SK-N-SH (cell line): ENCODE measurements at places on chromosomes 2 and 18. TPM values are rescaled to one million over a fixed set of nuclear protein-coding genes. Genes with fewer than 3 reads are reported as not detected.

GRCh38 chr2:69386360-69386759 lies 667 bp downstream of the GFPT1 start:
- peaks cover 6% of the 10 kb centered on the region for H3K36me3 ChIP-seq
- H3K27ac ChIP-seq, result peak overlapping the region; percentile 79; the same call in 1 of the 2 replicates
- no peaks in the 10 kb centered on the region for H3K27me3 ChIP-seq
- peak; percentile 26 for DNase-seq
- peak overlapping the region; percentile 92 for H3K4me3 ChIP-seq

The FOXD4L1 gene
- polyA plus RNA-seq, result 0.10 and 0.13 TPM in 2 replicates

GRCh38 chr2:54858021-54858681 lies 134.7 kb downstream of the EML6 start:
- DNase-seq, result no peak
- no peak overlapping the region for H3K4me3 ChIP-seq
- H3K4me1 ChIP-seq, result peaks cover 16% of the 10 kb centered on the region

- H3K4me3 ChIP-seq, result no peak overlapping the region
- H3K27me3 ChIP-seq, result no peaks in the 10 kb centered on the region
- H3K4me1 ChIP-seq, result no peaks in the 10 kb centered on the region
- no peak overlapping the region for H3K27ac ChIP-seq
- DNase-seq, result no peak
- no peaks in the 10 kb centered on the region for H3K36me3 ChIP-seq
These were observed 483.1 kb downstream of the DPP10 start for GRCh38 chr2:114925296-114926255.

DNA sequence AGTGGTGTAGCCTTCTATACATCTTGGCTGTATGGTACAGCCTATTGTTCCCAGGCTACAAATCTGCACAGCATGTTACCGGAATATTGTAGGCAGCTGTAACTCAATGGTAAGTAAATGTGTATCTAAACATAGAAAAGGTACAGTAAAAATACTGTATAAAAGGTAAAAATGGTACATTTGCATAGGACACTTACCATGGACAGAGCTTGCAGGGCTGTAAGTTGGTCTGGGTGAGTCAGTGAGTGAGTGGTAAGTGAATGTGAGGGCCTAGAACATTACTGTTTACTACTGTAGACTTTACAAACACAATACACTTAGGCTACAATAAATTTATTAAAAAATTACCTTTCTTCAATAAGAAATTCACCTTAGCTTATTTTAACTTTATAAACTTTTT lies 3.7 kb upstream of the MRPS9 start:
- no peak for DNase-seq
- H3K4me3 ChIP-seq, result no peak overlapping the region
- H3K36me3 ChIP-seq, result no peaks in the 10 kb centered on the region
- H3K4me1 ChIP-seq, result peaks cover 5% of the 10 kb centered on the region
- H3K27ac ChIP-seq, result no peak overlapping the region
- no peaks in the 10 kb centered on the region for H3K27me3 ChIP-seq

- DNase-seq, result no peak
- no peak overlapping the region for H3K27ac ChIP-seq
- H3K4me1 ChIP-seq, result no peaks in the 10 kb centered on the region
- H3K36me3 ChIP-seq, result no peaks in the 10 kb centered on the region
- H3K27me3 ChIP-seq, result no peaks in the 10 kb centered on the region
These were observed 25.6 kb upstream of the ACSL3 start for GRCh38 chr2:222835143-222835822.
